Stimulated activated naive CD4-positive, alpha-beta T cell treated with Interleukin-2 at 50 U/mL for 16 hours (primary cell): ENCODE measurements at places on chromosomes 3 and 15.

DNA sequence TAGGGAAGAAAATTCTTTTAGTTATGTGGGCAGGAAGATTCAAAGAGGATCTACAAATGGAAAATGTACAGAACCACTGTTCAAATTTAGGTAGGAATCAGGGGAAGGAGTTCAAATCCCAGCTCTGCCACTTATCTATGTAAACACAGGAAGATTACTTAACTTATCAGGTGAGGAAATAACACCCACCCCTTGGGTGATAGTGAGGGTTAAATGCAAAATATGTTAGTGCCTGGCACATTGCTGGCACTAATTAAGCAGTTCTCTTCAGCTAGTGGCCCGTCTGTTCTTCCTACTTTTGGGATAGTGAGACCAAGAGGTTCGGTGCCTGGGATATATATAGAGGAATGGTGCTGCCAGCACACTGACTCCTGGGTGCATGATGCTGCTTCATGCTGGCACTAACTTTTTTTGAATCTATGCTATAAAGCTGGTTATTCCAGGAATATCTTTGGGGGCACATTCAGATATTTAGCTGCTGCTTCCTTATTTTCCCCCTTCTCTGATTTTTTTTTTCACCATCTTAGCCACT, 83.8 kb downstream of the XRN1 start:
- DNase-seq = no peak

DNA sequence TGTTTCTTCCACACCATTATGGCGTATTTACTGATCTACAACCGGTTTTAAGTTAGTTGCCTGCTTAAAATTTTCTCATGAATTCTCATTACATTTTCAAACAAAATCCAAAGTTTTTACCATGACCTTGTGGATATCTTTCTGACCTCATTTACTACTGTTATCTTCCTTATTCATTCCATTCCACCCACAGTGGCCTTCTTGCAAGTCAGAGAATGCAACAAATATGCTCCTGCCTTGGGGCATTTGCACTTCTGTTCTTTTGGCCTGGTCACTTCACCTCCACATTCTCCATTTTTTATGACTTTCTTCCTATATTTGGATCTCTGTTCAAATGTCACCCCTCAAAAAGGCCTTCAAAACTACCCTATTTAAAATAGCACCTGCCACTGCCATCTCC, 8.8 kb upstream of the SLC15A2 start:
- no peak for DNase-seq

- DNase-seq = no peak
Observed at GRCh38 chr3:14438929-14439328, 36.5 kb downstream of the SLC6A6 start.

GRCh38 chr15:39947401-39948197, 13.7 kb downstream of the EIF2AK4 start:
- no peak for DNase-seq

GRCh38 chr3:161558236-161558635, 61.6 kb downstream of the OTOL1 start:
- no peak for DNase-seq

DNA sequence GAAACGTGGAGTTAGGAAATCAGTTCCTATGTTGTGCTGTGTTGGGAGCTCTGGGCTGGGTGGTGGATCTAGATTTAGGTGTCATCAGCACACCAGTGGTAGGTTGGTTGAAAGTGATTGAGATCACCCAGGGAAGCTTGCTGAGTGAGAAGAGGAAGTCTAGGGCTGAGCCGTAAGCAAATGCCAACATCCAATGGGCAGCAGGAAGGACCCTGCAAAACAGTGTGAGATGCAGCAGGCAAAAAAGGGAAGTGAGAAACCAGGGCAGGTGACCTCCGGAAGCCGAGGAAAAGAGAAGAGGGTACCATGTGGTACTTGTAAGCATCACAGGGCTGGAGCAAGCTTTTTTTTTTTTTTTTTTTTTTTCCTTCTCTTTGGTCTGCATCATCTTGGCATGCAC, 15.9 kb upstream of the COPG1 start:
- DNase-seq = no peak
